ENCODE measurements at places on chromosomes 5 and 9.
A peak's percentile ranks its signal among the peaks of the same experiment; 100 is the strongest.

GRCh38 chr5:41519801-41520200 is 9.4 kb upstream of the PLCXD3 start:
- peaks cover 6% of the 10 kb centered on the region for H3K27me3 ChIP-seq
- no peaks in the 10 kb centered on the region for H3K36me3 ChIP-seq
- no peak overlapping the region for H3K27ac ChIP-seq

GRCh38 chr9:130260816-130261765 is 4.5 kb upstream of the HMCN2 start:
- peaks cover 28% of the 10 kb centered on the region for H3K27me3 ChIP-seq
- H3K4me1 ChIP-seq, result no peaks in the 10 kb centered on the region
- no peaks in the 10 kb centered on the region for H3K36me3 ChIP-seq
- DNase-seq, result no peak
- no peak overlapping the region for H3K4me3 ChIP-seq
- no peak overlapping the region for H3K27ac ChIP-seq

DNA sequence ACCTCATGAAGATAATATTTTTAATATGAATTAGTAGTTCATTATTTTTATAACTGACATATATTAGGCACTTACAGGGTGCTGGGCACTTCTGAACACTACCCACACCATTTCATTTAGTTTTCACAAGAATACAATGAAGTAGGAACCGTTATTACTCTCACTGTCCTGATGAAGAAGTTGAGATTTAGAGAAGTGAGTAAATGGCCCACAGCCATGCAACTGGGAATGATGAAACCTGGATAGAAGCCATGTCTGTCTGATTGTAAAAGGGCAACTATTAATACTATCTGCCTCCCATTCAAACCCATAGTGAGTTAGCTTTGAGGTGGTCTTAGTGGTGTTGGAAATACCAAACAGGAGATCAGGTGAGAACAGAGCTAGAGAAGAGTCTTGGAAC is 29.6 kb upstream of the OTULINL start:
- H3K4me1 ChIP-seq, result no peaks in the 10 kb centered on the region
- no peaks in the 10 kb centered on the region for H3K27me3 ChIP-seq
- H3K36me3 ChIP-seq, result no peaks in the 10 kb centered on the region
- H3K27ac ChIP-seq, result no peak overlapping the region
- no peak for DNase-seq

DNA sequence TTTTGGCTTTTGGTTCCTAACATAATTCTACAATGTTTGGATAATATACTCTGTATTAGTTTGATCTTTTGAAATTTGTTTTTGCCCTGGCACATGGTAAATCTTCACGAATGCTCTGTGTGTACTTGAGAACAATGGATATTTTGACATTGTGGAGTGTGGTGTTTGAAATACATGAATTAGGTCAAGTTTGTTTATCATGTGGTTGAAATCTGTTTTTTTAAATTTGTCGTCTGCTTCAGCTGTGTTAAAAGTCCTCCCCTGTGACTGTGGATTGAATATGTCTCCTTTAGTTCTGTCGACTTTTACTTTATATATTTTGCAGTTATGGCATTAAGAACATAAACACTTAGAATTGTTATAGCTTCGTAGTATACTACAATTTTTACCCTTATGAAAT is 60.3 kb downstream of the DUSP1 start:
- peaks cover 15% of the 10 kb centered on the region for H3K4me1 ChIP-seq
- no peak overlapping the region for H3K4me3 ChIP-seq

DNA sequence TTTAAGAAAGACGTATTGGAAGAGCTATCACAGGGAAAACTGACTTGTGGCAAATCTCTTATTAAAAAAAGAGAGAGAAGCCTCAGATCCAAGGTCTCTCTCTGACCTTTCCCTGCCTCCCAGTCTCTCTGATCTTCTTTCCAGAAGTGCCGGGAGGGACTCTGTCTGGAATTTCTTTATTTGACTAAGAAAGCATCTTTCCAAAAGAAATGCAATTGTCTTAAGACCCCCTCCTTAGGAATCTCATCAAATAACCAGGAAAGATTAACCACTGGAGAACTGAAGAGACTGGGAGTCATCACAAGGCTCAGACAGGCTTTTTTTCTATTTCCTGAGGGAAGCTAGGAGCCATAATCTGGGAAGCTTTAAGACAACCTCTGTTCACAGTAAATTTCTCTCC is 4.6 kb downstream of the C1QTNF3 start:
- no peak overlapping the region for H3K27ac ChIP-seq
- H3K27me3 ChIP-seq, result no peaks in the 10 kb centered on the region
- H3K36me3 ChIP-seq, result no peaks in the 10 kb centered on the region
- H3K4me1 ChIP-seq, result no peaks in the 10 kb centered on the region
- no peak overlapping the region for H3K4me3 ChIP-seq

DNA sequence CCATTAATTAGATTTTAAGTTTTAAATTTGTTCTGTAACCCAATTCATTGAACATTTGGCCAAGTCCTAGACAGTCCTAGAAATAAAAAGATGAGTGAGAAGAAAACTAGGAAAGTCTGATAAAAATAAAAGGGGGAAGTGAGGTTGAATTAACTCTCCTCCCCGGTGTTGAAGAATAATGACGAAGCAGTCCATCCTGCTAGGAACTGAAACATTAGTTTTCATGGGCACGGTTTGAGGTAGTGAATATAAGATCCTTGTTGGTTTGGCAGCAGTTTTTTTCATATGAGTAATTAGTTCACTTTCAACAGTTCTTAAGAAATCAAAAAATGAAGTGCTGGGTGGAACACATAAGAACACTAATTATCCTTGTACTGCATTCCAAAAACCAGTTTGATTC is 103.1 kb downstream of the MTREX start:
- peaks cover 94% of the 10 kb centered on the region for H3K36me3 ChIP-seq
- DNase-seq, result no peak
- H3K4me3 ChIP-seq, result no peak overlapping the region
- no peaks in the 10 kb centered on the region for H3K4me1 ChIP-seq

GRCh38 chr9:110880189-110880588 is 158.1 kb downstream of the LPAR1 start:
- no peak overlapping the region for H3K4me3 ChIP-seq
- H3K4me1 ChIP-seq, result no peaks in the 10 kb centered on the region
- H3K27me3 ChIP-seq, result no peaks in the 10 kb centered on the region
- peaks cover 10% of the 10 kb centered on the region for H3K36me3 ChIP-seq
- no peak overlapping the region for H3K27ac ChIP-seq

DNA sequence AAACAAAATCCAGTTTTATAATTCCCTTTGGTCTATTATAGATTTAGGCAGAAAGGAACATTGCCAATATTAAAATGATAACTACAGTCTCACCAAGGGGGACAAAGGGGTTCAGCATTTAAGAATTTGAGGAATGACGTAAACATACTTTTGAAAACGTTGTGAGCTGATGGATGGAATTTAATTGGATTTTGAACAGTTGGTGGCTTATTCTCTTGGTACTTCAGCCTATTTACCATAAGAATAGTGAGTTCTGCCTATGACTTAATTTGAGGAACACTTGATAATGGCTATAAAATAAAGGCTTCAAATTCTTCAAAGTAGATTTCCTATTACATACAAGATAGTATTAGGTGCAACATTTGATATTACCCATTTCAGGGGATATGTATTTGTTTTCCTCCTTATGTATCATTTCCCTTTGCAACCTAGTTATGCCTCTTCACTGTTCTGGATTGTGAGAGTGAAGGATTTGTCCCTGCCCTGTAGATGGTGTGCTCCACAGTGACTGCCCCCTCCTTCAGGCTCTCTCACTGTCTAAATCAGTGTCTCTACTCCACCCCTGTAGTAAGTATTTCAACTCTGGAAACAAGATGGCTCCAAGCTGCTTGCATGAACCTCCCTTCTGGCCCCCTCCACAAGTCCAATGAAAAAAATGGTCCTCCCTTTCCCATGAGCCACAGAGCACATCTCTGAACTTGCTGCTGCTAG is 225.6 kb downstream of the ARHGEF28 start:
- DNase-seq, result no peak
- H3K36me3 ChIP-seq, result peaks cover 91% of the 10 kb centered on the region
- H3K4me3 ChIP-seq, result no peak overlapping the region
- no peaks in the 10 kb centered on the region for H3K27me3 ChIP-seq

DNA sequence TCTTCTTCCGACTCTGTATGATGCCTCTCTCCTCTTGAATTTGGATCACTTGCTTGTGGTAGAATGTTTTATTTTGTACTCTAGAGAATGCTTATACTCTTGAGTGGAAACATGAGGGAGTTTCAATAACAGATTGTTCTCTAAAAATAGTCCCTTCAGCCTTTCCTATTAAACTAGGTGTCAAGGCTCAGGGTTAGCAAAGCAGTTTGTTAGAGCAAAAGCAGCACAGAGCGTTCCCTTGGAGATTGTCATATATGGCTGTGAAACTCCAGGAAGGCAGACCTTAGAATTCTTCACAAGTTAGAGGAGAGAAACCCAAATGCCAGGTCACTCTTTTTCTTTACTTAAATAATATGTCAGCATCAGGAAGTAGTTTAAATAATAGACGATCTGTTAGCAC is 33.0 kb downstream of the MAMDC2 start:
- DNase-seq, result no peak
- H3K36me3 ChIP-seq, result no peaks in the 10 kb centered on the region
- H3K4me1 ChIP-seq, result peaks cover 9% of the 10 kb centered on the region
- H3K4me3 ChIP-seq, result no peak overlapping the region
- H3K27me3 ChIP-seq, result no peaks in the 10 kb centered on the region

- no peak for DNase-seq
- H3K27me3 ChIP-seq, result no peaks in the 10 kb centered on the region
- H3K36me3 ChIP-seq, result no peaks in the 10 kb centered on the region
- H3K4me3 ChIP-seq, result no peak overlapping the region
- H3K27ac ChIP-seq, result no peak overlapping the region
These were observed 199.4 kb downstream of the ESM1 start for GRCh38 chr5:54785729-54786591.

DNA sequence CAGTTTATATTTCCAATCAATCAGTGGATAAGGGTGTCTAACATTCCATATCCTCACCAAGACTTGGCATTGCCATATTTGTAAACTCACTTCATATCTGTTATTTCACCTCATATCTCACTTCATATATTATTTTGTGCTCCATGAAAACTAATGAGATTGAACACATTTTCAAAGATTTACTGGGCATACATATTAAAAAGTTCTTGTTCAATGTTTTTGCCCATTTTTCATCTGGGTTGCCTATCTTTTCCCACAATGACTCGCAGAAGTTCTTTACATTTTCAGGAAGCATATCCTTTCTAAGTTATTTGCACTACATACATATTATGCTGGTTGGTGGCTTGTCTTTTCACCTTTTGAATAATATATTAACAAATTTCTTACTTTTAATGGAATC is 15.3 kb downstream of the ZNF510 start:
- no peak overlapping the region for H3K27ac ChIP-seq
- DNase-seq, result no peak
- no peaks in the 10 kb centered on the region for H3K27me3 ChIP-seq
- H3K36me3 ChIP-seq, result peaks cover 87% of the 10 kb centered on the region
- no peaks in the 10 kb centered on the region for H3K4me1 ChIP-seq
- H3K4me3 ChIP-seq, result no peak overlapping the region

DNA sequence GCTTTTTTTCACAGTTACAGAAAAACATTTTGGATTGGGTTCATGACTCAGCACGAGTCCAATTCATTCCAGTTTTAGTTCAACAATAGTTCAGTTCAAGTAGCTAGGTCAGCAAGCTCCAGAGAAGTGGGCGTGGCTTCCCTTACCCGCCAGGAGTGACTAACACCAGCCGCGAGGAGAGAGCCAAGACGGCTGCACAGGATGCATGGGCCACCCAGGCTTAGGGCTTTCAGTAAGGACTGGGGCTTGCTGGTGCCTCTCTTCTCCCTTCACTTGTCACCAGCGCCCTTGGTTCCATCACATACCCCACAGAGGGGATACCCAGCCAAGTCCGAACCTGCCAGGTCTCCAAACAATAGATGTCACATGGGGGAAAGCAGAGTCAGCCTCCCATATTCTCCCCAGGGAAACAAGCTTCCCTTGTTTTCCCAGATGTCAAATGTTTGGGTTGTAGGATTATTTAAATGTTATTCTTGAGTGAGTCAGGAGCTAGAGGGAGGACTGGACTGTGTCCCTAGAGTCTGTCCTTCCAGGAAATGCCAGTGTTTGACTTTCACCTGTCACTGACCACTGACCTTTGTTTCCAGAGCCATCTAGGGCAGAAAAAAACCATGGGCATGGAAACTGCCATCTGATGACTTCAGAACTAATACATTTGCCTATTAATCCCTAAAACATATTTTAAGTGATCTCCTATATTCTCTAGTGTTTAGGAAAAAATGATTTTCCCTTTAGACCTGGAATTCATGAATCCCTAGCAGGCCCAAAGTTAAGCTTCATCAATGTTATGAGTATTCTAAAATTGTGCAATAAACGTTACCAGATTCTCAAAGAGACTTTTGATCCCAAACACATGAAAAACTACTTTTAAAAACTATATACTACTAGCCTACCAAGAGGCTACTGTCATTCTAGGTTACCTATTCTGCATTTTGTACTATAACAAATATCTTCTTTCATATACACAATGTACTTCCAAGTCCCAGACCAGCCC is 51.9 kb downstream of the NIPAL4 start:
- no peaks in the 10 kb centered on the region for H3K27me3 ChIP-seq
- peak; percentile 98 for DNase-seq
- peak overlapping the region; percentile 42 for H3K27ac ChIP-seq
- no peaks in the 10 kb centered on the region for H3K36me3 ChIP-seq

DNA sequence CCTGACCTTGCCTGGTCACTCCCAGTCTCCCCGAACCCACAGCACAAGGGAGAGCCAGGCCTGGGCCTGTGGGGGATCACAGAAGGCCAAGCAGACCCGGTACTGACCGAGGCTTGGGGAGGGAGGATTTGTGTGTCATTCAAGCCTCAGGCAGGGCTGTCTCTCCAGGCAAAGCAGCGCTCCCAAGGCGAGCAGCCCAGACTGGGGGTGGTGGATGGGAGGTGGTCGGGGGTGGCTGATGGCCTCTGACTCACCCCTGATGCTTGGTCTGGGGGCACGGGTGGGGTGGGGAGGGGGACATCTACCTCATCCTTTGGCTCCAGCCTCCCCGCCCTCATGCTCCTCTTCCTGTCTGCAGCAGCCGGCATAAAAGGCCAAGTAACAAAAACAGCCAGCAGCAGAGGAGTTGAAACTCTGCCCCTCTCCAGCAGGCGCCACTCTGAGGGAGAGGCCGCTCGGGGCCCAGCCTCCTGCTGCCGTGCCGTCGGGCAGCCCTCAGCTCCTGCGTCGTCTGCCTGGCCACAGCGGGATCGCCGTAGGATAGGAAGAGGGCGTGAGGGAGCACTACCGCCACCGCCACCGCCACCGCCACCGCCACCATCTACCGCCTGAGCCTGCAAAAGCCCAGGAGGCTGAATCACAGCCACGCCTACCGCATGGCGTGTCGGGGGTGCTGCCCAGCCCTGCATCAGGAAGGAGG is 166.0 kb downstream of the OLFM1 start:
- no peaks in the 10 kb centered on the region for H3K4me1 ChIP-seq
- no peak overlapping the region for H3K27ac ChIP-seq
- peak; percentile 37 for DNase-seq
- no peak overlapping the region for H3K4me3 ChIP-seq

- DNase-seq, result no peak
- peak overlapping the region; percentile 19 for H3K4me3 ChIP-seq
- peak overlapping the region; percentile 7 for H3K27ac ChIP-seq
- peaks cover 13% of the 10 kb centered on the region for H3K27me3 ChIP-seq
- H3K4me1 ChIP-seq, result peaks cover 8% of the 10 kb centered on the region
These were observed 1.3 kb downstream of the NIM1K start for GRCh38 chr5:43193181-43193893.

GRCh38 chr5:127705120-127705892 is 2.1 kb downstream of the CCDC192 start:
- no peak for DNase-seq
- H3K4me1 ChIP-seq, result peaks cover 3% of the 10 kb centered on the region
- H3K27me3 ChIP-seq, result no peaks in the 10 kb centered on the region
- no peak overlapping the region for H3K27ac ChIP-seq
- H3K36me3 ChIP-seq, result no peaks in the 10 kb centered on the region
